ENCODE measurements at places on chromosomes 1 and 21.

GRCh38 chr1:17870679-17871078, 115.5 kb downstream of the ACTL8 start:
- DNase-seq = no peak

- no peak for DNase-seq
Observed at GRCh38 chr21:45299026-45299863, 11.6 kb upstream of the POFUT2 start.

- DNase-seq = no peak
Observed at GRCh38 chr1:216710055-216710454, 13.2 kb downstream of the ESRRG start.

DNA sequence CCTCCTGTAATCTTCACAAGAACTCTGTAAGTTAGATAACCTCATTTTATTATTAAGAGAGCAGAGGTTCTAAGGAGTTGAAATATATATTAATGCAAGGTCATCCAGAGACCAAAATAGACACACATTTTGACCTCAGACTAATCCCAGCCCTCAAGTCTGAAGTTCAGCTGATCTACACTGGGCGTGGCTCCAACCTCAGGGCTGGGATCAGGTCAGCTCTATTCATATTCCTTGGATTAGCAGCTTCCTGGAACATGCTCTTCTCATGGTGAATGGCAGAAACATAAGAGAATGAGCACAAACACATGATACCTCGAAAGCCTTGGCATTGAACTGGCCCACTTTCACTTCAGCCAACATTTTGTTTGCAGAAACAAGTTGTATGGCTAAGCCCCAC, 200.8 kb upstream of the ST6GALNAC5 start:
- no peak for DNase-seq

DNA sequence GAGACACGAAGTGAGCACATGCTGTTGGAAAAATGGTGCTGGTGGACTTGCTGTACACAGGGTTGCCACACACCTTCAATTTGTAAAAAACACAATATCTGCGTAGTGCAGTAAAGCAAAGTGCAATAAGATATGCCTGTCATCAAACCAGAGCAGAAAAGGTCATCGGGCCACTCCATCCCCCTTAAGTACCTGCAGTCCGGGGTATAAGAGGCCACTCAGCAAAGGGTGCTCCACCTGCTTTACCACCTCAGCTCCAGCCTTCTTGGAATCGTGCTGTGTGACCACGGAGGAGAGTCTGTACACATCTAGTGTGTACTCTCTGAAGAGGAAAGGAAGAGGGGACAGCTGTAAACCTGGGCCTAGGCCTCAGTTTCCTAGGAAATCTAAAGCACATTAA, 10.9 kb downstream of the YARS1 start:
- DNase-seq = no peak

DNA sequence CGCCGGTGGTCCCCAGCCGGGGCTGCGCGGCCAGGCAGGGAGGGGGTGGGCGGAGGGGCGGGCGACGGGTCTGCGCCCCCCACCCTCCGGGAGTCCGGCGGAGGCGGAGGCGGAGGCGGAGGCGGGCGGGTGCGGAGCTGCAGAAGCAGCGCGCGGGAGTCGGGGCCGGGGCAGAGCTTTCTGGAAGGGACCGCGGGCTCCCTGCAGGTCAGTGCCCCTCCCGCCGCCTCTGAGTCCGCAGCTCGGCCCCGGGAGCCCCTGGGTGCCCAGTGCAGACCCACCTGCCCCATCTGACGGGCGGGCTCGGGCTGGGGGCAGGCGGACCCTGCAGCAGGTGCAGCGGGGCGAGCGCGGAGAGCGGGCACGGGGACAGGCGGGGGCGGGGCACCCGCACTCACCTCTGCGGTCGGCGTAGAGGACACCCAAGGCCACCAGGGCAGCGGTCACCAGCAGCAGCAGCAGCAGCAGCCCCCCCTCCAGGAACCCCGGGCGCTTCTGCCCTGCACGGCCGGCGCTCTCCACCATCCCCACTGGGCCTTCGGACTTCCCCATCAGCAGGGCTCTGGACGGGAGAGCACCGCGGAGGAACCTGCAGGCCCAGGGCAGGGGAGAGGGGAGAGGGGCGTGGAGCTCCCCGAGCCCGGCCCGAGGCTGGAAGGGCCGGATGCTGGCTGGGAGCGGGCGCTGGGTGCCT, 3.7 kb downstream of the MMEL1 start:
- no peak for DNase-seq

DNA sequence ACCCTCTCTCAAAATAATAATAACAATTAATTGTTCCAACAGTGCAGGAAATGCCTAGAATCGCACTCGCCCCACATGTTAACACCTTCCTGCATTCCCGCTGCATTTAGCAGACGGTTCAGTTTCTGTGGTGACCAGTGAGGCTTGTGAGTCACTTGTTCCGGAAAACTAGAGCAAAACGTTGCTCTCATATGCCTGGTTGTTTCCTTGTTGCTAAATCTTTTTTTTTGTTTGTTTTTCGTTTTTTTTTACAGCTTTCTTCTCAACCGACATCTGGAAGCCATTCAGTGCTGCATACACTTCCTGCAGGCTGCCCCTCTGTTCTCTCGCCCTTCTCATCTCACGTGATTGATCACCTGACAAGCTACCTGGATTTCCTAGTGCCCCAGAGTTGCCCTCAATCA, 56.9 kb upstream of the TMPRSS2 start:
- DNase-seq = no peak

- no peak for DNase-seq
Observed at GRCh38 chr1:36088265-36088576, 471 bp upstream of the ADPRS start.

GRCh38 chr1:12185036-12185917, 18.5 kb downstream of the TNFRSF1B start:
- DNase-seq = no peak

DNA sequence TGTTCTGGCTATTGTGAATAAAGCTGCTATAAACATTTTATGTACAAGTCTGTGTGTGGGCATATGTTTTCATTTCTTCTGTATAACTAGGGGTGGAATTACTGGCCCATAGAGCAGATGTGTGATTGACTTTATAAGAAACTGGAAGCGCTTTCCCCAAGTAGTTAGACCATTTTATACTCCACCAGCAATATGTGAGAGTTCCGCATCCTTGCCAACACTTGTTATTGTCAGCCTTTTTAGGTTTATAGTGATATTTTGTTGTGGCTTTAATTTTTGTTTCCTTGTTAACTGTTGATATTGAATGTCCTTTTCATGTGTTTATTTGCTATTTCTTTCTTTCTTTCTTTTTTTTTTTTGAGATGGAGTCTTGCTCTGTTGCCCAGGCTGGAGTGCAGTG, 9.4 kb downstream of the MAN1C1 start:
- DNase-seq = no peak

DNA sequence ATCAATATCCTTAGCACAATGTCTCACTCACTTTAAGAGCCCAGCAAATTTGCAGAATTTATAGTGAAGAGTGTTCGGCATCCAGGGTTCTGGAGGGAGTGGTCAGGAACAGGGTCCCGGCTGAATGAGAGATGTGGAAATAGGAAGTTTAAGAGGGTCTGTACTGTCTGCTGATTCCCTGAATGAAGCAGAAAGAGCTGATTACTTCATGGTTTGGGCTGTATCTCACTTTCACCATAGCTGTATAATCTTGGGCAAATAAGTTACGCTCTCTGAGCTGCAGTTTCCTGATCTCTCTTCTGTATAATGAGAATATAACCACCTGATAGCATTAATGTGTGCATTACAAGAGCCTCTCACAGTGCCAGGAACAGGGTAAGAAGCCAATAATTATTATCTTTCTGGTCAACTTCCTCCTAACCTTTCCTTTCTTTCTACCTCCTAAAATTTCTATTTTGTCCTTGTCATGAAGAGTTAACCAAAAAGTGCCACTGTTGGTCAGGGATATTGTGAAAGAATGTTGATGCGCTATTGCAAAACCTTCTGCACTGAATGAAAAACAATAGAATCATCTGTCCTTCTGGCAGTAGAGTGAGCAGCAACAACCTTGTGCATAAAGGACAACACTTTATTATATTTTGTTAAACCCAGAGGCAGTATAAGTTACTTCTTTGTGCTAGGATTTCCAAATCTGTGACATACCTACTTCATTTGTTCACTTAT, 14.7 kb upstream of the PTGFR start:
- no peak for DNase-seq

DNA sequence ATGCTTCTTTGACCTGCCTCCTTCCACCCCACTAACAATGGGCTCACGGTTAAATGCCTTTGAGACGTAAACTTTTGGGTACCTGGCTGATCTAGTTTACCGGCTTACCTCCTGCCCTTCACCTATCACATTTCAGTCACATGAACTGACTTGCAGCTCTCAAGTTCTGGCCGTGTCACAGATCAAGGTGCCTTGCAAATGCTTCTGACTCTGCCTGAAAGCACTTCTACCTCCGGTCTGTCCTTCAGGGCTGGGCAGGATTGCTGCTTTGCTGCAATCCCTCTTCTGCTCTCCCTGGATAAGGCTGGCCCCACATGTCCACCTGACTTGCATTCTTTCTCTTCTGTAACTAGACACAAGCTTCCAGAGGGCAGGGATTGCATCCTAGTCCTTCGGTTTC, 69.0 kb downstream of the GRIK1 start:
- DNase-seq = no peak

GRCh38 chr1:248805876-248806275, 19.8 kb downstream of the SH3BP5L start:
- DNase-seq = no peak

GRCh38 chr1:108850929-108851328, 6.0 kb downstream of the AKNAD1 start:
- DNase-seq = no peak

- DNase-seq = no peak
Observed at GRCh38 chr1:202067188-202067974, 55.3 kb upstream of the GPR37L1 start.

DNA sequence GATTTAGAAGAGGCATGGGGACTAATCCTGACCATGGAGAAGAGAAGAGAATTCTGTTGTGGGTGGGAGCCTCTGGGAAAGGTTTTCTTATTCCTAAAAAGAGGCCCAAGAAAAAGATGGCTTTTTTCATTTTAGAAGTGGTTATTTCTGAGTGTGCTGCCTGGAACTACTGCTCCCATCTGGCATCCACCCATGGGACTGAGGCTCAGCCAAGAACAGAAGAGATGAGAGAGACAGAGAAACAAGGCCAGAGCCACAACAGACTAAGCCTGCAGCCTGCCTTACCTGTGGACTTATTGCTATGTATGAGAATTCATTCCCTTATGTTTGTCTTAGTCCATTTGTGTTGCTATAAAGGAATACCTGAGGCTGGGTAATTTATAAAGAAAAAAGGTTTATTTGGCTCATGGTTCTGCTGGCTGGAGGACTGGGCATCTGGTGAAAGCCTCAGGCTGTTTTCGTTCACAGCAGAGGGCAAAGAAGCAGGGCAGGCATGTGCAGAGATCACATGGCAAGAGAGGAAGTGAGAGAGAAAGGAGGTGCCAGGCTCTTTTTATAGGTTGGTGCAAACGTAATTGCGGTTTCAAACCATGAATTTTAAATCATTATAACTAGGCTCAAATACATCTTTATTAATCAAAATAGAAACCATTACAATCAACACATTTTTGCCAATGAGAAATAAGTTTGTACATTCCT, 57.5 kb upstream of the PRDM2 start:
- DNase-seq = no peak

DNA sequence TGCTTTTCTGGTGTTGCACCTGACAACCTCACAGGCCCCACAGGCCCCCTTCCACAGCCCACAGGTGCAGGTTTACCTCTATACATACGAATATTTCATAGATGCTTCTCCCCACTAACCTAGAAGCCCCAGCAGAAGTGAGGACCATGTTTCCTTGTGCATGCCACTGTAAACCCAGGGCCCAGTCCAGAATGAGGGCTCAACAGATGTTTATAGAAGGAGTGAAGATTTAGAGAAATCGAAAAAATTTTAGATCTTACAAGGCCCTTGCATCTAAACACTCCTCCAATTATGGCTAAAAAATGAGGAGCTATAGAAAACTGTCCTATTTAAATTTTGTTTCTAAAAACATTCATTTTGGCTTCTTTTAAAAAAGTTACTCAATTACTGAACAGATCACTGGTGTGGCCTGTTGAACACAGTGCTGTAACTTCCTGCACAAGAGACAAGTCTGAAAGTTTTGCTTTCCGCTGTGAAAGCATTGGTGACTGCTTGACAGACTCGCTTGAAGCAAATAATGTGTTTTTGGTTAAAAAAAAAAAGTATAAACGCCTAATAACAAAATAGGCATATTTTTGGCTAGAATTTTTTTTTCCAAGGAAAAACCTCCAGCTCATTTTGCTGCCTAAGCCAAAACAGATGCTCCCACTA, 1.2 kb downstream of the ABCB10 start:
- no peak for DNase-seq

DNA sequence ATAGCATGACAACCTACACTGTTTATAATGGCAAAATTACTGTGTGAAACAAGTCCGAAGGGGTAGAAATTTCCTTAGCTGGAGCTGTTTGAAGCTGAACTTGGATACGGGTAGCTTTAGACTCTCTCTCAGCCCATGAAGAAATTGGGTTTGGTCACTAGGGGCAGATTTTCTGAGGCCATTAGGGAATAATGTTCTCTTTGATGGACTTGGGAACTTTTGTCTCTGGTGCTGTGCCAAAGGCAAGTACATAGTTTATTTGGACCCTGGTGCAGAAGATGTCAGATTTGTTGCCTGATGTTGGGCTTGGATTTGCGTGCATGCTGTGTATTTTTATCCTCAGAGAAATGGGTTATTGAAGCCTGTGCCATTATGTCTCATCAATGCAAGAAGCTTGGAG, 109.6 kb downstream of the VPS13D start:
- no peak for DNase-seq

DNA sequence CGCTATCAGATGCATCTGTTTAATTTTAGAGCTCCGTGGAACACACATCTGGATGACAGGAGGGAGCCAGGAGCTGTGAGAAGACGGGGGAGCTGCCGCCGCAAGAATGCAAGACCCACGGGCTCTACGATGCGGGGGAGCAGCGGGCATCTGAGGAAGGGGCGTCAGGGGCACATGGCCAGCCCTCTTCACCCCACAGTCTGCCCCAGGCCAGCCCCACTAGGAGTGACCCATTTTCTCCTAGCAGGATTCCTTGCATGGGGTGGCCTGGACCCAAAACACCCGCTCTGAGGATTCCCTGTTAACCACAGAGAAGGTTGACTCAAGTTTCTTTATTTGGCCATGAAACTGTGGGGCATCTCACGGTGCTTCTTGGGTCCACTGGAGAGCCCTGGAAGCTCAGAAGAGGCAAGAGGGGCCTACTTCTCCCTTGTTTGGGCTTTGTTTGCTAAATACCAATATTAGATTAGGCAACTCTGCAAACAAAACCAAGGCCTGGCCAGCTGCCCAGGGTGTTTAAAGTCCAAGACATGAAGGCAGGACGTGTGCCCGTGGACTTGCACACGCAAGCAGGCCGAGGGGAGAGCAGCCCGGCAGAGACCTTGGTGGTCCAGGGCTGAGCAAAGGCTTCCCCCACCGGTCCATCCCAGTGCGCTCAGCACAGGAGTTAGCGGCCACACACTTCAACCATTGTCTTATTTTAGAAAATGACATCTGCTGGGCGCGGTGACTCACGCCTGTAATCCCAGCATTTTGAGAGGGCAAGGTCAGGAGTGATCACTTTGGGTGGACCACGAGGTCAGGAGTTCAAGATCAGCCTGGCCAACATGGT, 89.8 kb downstream of the DHRS3 start:
- no peak for DNase-seq

- no peak for DNase-seq
Observed at GRCh38 chr1:85838238-85838637, 130.0 kb upstream of the ZNHIT6 start.

GRCh38 chr1:163836481-163836880, 514.7 kb downstream of the NUF2 start:
- DNase-seq = no peak
